ENCODE measurements at places on chromosomes 7 and 10.

DNA sequence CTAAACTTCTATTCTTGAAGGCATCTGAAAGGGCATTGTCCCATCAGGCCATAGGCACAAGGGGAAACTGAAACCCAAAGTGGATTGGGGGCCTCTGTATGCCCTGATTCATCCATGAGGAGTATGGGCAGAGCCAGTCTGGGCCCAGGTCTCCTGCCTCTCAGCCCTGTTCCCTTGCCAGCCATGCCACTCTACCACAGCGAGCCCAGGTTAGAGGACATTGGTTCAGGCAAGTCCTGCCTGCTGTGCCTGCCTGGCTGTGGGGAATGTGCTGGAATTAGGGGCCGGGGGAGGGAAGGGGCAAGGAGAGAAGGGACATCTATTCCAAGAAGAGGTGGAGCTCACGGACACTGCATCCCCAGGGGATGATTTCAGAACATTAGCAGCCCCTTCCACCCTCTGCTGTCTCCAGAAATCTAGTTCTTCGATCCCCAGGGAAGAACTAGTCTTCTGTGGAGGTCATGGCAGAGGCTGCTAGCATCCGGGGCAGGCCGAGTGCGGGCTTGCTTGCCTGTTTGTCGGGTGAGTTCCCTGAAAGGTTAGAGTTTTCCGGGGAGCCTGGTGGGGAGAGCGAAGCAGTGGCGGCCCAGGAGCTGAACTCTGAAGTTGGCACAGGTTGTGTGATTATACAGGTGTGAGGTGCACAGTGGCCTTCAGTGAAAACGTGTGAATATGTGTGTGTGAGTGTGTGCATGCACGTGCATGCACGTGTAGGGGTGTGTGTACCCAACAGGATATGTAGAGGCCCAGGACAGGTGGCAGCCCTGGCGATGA lies 37.8 kb downstream of the TBATA start:
- DNase-seq, result no peak

DNA sequence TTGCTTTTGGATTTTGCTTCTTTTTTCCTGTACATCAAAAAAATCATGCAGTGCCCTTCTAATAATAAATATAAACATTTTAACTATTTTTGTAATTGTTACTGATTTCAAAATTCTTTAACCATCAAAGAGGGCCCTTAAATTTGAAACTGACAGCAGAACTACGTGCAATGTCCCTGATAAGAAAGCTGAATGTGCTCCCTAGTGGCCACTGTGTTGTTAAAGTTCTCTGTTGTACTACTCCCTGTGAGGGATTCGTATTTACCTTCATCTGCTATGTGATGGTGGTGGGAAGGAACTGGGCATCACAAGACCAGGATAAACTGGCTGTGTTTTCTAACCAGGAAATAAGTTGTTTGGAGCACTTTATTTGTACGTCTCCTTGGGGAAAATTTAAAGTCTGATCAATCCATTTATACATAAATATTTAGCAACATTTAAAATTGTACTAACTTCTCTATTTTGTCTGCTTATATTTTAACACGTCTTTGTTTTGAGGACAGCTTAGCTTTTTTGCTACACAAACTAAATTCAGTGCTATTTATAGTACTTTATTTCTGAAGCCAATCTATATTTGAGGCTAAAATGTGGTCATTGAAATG lies 322.4 kb downstream of the HGF start:
- DNase-seq, result peak; percentile 48

GRCh38 chr7:134406431-134406830 lies 52.5 kb downstream of the AKR1B1 start:
- no peak for DNase-seq

- no peak for DNase-seq
Observed at GRCh38 chr10:77927402-77928246, 1.1 kb upstream of the DLG5 start.

GRCh38 chr10:21145751-21146435 lies 248.8 kb upstream of the NEBL start:
- DNase-seq, result no peak

DNA sequence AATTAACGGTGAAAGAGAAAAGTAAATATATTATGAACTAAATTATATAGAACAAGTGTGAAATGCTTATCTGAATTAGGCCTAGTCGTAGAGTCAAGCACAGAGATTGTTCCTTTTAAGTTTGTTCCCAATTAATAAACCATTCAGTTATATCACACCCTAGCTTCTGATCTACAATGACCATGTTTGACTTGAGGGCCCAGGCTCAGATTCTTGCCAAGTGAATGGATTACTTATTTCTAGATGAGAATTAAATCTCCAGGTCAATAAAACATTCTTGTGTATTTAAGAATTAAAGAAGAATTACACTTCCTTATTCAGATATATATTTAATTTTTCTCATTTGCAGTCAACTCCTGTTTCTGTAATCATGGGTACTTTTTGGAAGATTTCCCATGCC lies 37.4 kb upstream of the ARL4A start:
- no peak for DNase-seq

DNA sequence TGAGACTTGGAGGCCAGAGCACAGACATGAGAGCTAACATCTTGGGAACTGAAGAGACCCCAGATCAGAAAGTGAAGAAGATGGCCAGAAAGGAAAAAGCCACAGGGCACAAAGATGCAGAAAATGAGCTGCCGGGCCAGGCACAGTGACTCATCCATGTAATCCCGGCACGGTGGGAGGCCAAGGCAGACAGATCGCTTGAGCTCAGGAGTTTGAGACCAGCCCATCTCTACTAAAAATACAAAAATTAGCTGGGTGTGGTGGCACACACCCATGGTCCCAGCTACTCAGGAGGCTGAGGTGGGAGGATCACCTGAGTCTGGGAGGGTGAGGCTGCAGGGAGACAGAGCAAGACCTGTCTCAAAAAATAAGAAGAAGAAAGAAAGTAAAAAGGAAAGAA lies 81.4 kb upstream of the MGMT start:
- no peak for DNase-seq

DNA sequence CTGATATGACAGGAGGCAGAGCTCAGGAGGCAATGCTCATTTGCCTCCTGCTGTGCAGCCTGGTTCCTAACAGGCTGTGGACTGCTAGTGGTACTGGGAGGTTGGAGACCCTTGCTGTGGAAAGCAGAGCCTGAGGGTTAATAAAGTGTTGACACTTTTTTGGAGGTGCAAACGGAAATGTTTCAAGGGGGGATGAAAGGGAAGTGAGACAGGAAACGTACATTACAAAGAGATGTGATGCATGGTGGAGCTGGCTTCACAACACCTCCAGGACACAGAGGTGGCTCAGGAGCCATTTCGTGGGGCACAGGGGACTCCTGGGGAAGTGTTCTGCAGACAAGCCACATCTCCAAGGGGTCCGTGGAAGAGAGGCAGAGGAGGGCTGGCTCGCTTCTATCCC lies 137.6 kb upstream of the SVIL start:
- no peak for DNase-seq

- DNase-seq, result no peak
Observed at GRCh38 chr10:29254123-29255046, 34.5 kb upstream of the LYZL1 start.

Data from COLO829 (cell line).